ENCODE measurements at places on chromosomes 5 and 9.

DNA sequence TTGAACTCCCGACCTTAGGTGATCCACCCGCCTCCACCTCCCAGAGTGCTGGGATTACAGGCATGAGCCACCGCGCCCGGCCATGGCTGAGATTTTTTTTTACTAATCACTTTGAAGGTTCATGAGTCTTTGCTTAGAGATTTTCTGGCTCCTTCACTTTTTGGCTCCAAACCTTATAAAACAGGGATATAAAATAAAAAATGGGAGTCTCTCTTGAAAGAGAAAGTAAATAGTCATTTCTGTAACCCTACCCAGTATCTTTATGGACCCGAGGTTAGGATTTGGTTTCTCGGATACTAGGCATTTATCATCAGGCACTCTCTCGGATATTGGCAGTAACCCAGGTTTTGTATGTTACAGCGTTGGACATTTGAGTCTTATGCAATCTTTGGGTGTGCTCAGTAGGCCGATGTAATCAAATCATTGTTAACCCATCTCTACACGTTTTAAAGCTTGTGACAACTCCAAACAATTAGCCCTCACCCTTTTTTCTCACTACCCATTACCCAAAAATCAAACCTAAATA is 25.3 kb downstream of the STXBP1 start:
- no peak for DNase-seq

DNA sequence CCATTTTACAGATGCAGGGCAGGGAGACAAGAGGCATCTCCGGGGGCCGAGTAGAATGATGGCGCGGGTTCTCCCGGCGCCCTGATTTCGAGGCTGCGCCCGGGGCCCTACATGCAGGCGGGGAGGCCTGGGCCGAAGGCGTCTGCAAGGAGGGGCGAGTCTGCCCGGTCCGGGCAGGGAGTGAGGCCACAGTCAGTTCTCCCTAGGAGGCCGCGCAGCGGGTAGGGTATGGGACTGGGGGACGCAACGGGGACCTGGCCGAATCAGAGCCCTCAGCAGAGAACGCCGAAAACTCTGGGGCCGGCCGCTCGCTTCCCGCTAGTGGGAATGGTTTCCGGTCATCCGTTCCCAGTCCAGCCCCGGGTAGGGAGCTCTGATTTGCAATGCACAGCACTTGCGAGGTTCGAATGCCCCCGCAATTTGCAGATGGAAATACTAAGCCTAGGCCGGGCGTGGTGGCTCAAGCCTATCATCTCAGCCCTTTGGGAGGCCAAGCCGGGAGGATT is 6.4 kb downstream of the TLX3 start:
- no peak for DNase-seq

DNA sequence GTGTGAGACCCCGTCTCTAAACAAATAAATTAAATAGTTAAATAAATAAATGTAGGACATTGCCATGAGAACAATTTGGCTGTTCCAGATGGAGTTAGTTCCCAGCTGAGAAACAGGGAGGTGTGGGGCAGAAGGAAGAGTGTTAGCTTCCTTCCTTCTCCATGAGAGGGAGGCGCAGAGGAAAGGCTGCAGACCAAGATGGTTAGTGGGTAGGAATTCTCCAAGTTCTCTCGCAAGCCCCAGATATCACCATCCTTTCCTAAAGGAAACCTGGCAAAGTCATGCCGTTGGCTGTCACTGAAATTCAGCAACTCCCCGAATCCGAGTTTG is 33.1 kb upstream of the RAB14 start:
- no peak for DNase-seq

DNA sequence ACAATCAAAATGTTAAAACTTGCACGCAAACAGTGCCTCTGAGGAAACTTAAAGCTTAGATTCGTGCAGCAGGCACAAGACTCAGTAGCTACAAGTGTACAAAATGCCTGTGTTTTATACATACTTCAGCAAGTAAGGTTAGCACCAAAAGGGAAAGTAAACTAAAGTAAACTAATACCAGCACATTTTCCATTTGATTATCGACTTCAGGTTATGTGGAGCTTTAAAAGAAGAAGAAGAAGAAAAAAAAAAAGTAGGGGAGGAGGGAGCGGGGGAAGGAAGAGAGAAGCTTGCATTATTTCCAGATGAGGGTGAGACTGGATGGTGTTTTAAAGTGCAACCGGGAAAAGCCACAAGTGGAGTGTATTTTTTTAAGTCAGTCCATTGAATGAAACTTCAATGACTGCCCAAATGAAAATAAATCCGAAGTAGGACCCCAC is 596 bp upstream of the ADAMTS6 start:
- DNase-seq = no peak

- no peak for DNase-seq
Measured at GRCh38 chr9:121860744-121861143, 209.3 kb downstream of the DAB2IP start.

- no peak for DNase-seq
Measured at GRCh38 chr9:35757226-35757891, 3.3 kb upstream of the MSMP start.

GRCh38 chr9:99433555-99433954 is 211.5 kb downstream of the SEC61B start:
- DNase-seq = no peak

GRCh38 chr5:73390972-73391371 is 57.6 kb downstream of the FOXD1 start:
- DNase-seq = no peak

- no peak for DNase-seq
Measured at GRCh38 chr5:142320851-142321560, 3.8 kb downstream of the SPRY4 start.

DNA sequence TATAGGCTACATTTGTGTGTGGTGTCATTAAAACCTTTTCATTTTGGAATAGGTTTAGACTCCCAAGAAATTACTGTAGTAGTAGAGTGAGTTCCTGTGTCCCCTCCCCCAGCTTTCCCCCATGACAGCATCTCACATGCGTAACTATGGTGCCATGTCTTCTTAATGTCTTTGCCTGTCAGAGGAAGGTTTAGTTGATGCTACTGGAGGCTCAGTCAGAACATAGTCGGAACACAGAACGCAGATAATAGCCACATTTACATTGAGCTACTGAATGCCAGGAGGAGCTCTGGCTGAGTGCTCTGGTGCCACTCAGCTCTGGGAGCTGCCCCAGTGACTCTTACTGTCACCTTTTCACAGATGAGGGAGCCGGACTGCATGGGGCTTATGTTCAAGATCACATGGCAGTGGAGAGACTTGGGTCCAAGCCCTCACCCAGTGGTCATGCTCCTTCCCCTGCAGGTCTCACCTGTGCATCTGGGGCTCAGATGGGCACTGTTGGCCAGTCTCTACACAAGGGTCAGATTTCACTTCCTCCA is 223.6 kb downstream of the AOPEP start:
- DNase-seq = no peak

DNA sequence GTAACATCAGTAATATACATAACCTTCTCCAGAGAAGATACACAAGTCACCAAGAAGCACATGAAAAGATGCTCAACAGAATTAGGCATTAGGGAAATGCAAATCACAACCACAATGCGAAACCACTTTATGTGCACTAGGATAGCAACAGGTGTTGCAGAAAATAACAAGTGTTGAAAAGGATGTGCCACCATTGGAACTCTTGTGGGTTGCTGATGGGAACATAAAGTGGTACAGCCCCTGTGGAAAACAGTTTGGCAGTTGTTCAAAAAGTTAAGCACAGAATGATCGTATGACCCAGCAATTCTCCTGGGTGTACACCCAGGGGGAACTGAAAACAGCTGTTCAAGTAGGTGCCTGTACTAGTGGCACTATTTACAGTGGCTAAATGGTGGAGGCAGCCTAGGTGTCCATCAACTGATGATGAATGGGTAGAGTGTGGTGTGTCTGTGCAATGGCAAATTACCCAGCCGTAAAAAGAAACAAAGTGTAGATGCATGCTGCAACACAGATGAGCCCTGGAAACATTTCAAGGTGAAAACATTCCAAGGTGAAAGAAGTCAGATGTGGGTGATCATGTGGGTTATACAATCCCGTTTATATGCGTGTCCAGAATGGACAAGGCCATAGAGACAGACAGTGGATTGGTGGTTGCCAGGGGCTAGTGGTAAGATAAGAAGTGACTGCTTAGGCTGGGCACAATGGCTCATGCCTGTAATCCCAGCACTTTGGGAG is 27.2 kb downstream of the CCDC69 start:
- no peak for DNase-seq

DNA sequence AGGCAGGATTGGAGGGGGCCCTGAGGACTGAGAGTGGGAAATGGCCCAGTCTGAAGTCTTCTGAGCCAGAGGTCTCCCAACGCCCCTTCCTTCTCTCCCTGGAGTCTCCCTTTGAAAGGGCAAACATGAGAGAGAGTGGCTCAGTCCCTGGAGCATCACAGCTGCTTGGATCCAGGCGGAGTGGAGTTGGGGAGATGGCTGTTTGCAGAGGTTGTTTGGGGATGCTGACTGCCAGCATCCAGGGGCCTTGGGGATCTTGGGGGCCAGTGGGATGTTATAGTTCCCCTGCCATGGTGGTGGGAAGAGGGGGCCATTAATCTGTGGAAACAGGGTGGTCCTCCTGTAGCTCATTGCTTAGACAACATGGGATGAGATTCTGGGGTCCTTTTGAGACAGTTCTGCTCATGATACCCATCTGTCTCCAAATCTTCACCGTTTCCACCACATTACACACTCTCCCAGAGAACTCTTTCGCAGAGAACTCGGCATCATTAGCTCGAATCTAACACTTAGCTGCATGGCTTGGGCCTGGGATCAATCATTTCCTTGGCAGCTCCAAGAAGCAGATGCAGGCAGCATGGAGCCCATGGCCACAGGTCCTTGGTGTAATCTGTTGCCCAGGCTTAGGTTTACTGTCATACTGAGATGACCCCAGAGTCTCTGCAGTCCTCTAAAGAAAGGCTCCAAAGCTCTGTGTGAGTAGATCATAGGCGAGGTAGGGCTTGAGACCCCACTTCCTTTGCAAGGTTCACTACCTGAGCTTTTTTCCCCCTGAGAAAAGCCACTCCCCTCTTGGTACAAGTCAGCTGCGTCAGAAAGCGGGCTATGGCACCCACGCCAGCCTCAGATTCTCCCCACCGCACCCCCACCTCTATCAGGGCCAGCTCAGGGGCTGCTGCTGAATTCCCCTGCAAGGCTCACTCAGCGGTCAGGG is 54.4 kb upstream of the SH3PXD2B start:
- no peak for DNase-seq

DNA sequence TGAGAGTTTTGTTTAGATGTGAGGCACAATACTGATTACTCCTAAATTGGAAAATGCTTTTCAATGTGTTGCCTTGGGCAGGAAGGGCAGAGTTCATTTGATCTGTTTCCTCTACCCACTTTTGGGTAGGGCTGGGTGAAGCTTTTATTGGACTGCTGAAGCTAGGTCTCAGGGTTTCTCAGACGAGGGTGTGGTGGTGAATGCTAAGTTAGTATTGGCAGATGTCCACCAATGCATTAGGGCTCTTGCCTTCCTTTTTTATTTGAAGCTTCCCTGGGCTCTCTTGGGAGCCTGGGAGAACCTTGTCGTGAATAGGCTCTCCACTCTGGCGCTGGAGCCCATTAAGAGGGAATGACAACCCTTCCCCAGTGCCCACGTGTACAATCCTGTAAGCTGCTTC is 23.1 kb downstream of the SPTAN1 start:
- DNase-seq = no peak

DNA sequence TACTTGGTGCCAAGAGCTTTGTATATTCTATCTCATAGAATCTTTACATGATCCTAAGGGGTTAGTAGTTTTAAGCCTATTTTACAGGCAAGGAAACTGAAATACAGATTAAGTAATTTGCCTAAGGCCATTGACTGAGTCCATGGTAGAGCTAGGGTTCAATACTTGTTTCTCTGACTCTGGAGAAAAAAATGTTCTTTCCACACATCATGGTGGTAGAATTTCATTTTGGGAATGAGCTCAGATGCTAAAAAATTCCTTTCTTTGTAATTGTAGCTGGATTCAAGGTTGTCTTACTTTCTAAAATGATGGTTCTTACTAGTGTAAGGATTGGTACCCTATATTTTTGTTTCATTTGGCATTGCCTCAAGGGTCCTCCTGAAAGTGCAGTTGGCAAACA is 86.0 kb downstream of the ANKRD55 start:
- no peak for DNase-seq

- no peak for DNase-seq
Measured at GRCh38 chr5:165076686-165077085, 1571.3 kb downstream of the MAT2B start.

DNA sequence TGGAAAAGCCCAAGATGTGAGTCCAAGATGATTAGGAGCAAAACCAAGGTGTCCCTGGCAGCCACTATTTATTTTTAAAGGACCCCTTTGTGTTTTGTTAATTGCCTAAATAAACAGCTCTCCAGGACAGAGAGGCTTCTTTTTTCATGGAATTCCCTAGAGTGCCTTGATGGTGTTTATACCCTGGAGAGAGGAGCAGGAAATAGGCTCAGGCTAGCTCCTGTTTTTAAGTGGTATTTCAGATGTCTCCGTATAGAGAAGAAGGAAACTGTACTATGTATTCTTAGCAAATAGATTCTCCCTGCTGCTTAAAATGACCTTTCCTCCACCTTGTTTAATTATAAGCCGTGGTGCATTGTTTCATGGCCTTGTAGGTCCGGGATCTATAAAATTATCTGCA is 292.4 kb downstream of the CD180 start:
- DNase-seq = no peak

DNA sequence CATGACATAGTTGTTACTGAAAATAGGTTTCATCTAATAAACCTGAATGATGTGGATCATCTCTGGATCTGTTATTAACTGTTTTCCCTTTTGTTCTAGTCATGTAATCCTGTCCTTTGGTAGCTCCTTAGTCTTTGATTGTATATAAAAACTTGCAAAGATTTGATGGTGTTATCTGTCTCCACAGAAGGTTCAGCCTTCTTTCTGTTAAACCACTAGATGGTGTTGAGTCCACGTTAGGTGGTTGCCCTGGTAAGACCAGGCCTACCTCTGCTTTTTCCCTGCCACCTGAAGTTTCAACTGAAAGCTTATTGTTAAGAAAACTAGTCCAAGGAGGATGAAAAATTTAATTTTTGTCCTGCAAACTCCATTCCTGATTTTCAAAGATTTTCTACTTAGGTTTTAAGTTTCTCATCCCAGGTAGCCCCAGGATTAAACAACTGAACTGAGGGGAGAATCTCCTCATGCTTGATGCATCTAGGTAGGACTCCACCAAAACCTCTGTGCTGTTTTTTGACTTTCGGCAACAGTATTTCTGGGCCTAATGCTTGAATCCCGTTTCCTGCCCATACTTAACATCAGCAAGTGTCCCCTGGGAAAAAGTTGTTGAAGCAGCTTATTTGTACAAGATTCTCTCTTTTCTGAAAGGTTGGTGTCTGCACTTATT is 68.5 kb downstream of the RICTOR start:
- no peak for DNase-seq

DNA sequence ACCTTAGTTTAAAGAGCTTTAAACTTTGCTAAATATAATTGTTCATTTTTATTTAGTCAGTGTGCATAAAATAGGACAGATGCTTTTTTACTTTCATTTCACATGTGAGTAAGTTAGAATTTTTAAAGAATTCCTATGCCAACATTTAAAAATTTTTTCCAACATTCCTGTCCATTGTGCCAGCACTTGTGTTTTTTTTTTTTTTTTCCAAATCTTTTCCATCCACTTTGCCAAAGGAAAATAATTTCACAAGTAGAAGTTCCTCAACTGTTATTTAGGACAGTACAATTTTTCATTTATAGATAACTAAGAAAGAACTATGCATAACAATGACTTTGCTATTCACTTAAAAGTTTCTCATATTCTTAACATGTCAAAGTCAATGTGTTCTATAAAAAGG is 189.5 kb downstream of the ADAMTS6 start:
- no peak for DNase-seq

Data from stimulated activated CD4-positive, alpha-beta T cell treated with anti-CD3 and anti-CD28 coated beads, Interleukin-15, amount 100 ng/mL, for 1 hour (primary cell).